CD4-positive, alpha-beta T cell treated with Interleukin-12 subunit alpha and Interleukin-12 subunit beta, for 1 hour (primary cell): ENCODE measurements at places on chromosomes 16 and 17.
A peak's percentile ranks its signal among the peaks of the same experiment; 100 is the strongest.

- DNase-seq: no peak
These were observed 26.1 kb upstream of the ZNHIT3 start for GRCh38 chr17:36460265-36460937.

DNA sequence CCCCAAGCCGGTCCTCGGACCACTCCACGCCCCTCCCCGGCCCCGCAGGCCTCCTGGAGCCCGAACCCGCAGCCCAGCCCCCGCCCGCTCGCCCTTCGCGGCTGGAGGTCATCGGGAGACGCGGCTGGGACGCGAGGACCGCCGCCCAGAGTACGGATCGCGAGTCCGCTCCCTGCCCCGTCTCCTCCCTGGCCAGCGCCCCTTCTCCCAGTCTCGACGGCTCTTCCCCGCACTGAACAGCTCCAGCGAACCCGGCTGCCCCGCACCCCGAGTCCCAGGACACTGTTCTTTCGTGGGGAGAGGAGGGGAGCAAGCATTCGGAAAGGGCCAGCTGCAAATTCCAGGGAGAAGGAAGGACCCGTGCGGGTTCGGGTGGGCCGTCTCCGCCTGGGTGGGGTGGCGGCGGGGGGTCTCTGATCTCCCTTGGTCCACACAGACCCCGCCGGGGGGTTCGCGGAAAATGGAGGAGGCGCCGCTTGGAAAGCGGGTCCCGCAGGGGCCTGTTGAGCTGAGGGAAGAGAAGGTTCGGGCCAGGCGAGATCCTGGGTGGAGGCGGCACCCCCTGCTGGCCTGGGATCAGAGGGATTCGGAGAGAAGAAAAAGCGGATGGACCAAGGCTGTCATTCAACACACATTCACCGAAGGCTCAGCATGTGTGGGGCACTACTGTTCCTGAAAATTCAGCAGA, 632 bp upstream of the RTN4RL1 start:
- DNase-seq: no peak

DNA sequence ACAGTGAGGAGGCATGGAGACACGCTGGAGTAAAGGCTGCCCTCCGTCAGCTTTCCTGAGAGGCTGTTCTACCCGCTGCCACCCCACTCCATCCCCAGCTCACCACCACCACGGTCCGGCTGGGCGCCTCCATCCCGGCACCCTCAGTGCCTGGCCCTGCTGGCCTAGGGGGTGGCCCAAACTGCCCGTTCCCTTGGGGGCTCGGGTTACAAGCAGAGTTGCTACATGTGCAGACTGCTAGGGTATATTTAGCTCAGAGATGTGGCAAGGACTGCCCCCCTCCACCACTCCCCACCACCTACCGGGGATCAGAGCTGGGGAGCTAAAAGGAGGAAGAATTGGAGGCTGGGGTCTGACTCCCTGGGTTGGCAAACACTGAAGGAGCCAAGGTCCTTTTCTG, 4.1 kb downstream of the CACNB1 start:
- DNase-seq: no peak

GRCh38 chr16:10577305-10578202, 2.8 kb downstream of the EMP2 start:
- DNase-seq: no peak

DNA sequence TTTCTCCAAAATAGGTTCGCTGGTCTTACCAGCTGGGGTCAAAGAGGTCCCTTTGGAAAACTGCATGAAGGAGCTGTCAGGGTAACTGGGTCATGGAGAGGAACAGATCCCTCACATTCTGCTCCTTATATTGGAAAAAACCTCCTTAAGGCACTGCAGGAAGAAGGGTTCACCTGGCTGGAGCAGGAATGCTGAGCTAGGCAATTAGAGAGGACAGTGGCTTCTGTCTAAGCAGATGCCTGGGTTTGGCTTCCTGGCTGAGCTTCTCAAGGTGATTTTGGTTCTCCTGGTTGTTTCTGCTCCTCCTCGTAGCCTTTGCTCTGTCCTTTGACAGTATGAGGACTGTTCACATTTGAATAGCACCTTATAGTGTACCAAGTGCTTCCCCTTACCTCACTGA, 19.6 kb downstream of the ITGB3 start:
- no peak for DNase-seq

GRCh38 chr16:17346621-17347569, 123.9 kb downstream of the XYLT1 start:
- DNase-seq: no peak

- no peak for DNase-seq
These were observed 126.8 kb downstream of the ZFHX3 start for GRCh38 chr16:72921106-72921505.

- no peak for DNase-seq
These were observed 233.7 kb downstream of the HS3ST4 start for GRCh38 chr16:25925421-25925820.

- DNase-seq: no peak
These were observed 674.9 kb upstream of the C16orf82 start for GRCh38 chr16:26391833-26392232.

DNA sequence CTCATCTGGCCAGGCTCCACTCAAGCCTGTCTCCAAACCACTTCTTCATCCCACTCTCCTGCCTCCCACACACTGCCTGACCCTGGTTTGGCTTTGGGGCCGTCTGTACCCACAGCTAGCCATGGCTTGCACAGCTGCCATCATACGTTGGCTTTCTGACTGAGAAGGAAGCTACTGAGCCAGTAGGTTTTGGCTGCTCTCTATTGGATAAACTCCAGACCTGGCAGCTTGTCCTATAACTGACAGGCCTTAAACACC, 3.9 kb downstream of the MIF4GD start:
- DNase-seq: no peak

DNA sequence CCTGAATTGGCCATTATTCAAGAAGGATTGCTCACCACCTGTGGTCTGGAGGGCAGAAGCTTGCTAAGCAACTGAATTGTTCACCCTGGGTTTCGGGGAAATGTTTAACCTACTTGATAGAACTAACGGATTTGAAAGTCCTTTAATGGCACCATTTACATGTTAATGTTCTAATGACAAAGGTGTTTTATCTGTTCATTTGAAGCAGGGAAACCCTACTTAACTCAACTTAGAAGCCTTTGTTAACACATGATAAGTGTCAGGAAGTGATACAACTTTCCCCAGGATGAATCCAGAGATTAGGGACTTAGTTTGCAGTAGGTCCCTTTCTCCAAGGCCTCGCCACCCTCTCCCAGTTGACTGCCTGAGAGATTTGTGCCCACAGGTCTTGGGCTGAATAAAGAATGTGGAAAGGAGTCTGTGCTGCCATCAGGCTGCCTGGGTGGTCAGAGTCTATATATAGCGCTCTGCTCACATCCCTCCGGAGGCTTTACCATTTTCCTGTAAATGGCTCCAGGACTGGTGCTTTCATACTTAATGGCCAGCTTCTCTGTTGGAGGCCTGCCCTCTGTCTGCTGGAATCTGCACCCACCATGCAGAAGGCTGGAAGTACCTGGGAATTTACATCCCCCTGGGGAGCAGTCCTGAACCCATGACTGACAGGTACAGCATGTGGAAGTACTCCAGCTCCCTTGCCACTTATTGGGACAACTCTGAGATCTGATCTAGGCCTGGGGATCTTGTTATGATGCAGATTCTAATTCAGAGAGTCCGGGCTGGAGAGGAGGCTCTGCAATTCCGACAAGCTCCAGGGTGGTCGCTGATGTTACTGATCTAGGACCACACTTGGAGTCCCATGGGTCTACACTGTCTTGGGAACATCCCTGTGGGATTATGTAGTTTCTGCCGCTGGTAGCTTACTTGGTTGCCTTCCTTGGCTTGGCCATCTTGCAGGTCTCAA, 99.9 kb downstream of the ASIC2 start:
- no peak for DNase-seq

- no peak for DNase-seq
These were observed 79.3 kb downstream of the EMP2 start for GRCh38 chr16:10501016-10501607.

DNA sequence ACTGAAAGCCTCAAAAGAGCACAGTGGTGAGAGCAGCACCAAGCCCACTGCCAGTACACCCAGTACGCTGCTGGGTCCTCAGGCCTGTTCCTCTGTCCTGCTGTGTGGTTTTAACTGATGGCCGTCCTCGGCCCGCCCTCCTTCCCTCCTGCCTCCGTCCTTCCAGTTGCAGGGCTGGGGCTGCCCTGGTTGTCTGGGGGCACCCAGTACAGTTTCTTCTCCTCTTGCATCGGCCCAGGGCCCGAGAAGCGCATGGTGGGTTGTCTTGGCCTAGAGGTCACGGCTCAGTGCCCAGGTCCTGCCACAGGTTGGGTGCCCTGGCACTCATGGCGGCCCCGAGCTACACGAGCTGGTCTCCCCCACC, 70.8 kb upstream of the KCTD5 start:
- DNase-seq: no peak

DNA sequence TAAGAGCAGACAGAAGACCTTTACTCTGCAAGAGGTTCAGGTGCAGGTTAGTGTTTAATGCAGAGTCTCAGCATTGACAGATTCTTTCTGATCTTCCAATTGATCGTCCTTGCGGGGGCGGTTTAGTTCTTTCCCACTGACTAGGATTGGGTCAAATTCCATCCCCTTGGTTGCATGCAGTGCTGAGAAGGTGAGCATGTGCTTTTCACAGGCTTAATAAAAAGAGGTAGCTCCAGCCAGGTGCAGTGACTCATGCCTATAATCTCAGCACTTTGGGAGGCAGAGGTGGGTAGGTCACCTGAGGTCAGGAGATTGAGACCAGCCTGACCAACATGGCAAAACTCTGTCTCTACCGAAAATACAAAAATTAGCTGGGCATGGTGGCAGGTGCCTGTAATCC, 7.5 kb upstream of the ITGAD start:
- DNase-seq: no peak

DNA sequence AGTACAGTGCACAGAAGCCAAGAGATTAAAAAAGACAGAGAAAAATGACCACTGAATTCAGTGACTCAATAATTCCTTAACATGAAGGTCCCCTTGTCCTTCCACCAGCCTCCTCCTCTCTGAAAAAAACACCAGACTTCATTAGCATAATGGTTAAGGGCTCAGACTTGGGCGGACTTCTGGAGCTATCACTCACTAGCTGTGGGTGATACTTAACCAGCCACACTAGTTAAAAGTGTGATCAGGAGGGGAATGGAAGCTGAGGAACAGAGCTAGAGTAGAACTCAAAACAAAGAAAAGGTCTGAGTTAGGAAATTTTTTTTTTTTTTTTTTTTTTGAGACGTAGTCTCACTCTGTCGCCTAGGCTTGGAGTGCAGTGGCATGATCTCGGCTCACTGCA, 23.2 kb downstream of the ZNF652 start:
- peak; percentile 30 for DNase-seq

DNA sequence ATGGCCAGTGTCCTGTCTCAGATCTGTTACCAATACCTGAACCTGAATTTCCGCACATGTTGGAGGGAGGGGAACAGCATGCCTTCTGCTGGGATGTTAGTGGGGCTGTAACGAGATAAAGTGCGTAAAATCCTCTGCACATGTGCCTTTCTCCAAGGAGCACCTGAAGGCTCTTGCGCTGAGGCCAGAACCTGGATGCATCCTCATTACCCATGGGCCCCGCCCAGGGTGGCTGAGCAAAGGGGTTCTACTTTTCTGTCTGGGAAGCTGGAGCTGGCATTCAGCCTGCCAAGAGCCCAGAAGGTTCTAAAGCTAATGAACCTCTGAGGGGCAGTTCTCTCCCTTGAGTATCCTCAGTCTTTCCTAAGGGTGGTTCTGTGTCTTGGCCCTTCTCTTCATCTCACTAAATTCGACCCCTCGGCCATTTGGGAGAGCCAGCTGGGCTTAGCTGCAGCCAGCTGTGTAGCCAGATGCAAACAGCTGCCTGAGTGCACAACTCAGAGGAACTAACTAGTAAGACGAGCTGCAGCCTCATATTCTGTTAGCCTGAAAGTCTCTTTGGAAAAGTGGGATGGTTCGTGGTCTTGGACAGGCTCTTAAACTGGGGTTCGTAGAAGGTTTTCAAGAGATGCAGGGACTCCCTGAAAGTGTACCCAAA, 2.5 kb downstream of the ITGA3 start:
- no peak for DNase-seq

DNA sequence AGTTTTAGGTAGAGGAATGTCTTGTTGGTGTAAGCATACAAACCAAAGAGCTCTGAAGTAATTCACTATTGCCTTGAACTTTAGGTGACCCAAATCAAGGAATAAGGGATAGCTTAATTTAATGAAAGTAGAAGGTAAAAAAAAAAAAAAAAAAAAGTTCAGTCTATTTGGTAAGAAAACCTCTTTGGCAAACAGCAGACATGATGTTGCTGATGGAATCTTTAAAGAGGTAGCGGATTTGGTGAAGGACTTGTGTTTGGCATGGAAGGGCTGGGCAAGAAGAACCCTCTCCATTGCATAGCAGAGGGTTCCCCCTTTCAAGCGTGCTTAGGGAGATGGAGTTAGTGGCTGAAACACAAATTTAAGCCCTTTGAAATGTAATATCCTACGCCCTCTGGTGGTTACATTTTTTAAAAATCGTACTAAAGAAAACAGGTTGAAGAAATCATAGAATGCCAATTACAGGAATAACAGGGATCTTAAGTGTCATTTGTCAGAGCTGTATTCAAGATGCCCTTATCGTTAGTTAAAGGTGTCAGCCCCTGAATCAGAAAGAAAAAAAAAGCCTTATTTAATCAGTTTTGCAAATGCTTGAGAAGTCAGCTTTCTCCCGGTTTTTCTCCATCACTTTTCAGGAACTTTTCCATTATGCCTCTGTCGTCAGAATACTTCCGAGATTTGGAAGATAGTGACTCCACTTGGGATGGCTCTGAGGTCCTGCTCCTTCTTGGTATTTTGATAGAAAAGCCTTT, 383.1 kb downstream of the KCNJ2 start:
- peak; percentile 16 for DNase-seq

- no peak for DNase-seq
These were observed 27.3 kb upstream of the ALKBH5 start for GRCh38 chr17:18156171-18156975.

DNA sequence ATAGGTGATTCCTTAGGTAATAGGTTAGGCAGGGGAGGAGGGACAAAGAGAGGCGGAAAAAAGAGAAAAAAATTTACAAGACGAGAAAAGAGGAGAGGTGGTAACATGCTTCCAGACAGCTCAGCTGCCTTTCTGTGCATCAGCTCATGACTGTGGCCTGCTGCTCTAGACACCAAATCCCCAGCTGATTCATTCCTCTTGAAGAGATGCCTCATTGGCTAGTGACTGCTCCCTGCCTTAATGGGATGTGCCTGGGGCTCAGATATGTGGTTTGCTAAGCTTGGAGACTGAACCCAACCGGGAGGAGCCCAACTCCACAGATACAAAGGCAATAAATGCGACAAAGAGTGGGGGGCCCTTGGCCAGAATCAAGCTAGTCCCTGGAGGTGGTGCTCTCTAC, 105.9 kb upstream of the FAM20A start:
- no peak for DNase-seq

DNA sequence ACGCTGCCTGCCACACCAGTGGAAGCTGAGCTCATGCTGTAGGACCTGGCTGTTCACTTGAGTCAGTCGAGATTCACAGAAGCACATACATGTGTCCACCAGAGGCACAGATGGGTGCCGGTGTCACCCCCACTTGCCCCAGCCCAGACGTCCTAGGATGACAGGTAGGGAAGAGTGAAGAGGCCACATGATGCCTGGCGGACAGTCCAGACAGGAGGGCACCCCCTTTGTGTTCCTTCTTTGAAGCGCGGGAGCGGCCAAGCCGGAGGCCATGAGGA, 8.8 kb downstream of the UBE2I start:
- DNase-seq: no peak
